ENCODE measurements at places on chromosomes 6 and 20.

- DNase-seq = no peak
Measured at GRCh38 chr6:75512591-75512990, 19.0 kb upstream of the FILIP1 start.

- DNase-seq = no peak
Measured at GRCh38 chr20:47392721-47393073, 36.2 kb upstream of the ZMYND8 start.

- no peak for DNase-seq
Measured at GRCh38 chr6:131017962-131018361, 45.1 kb downstream of the EPB41L2 start.

GRCh38 chr6:128515550-128516513 lies 4.6 kb downstream of the PTPRK start:
- DNase-seq = no peak

GRCh38 chr6:137095651-137096238 lies 51.0 kb upstream of the IL20RA start:
- DNase-seq = no peak

DNA sequence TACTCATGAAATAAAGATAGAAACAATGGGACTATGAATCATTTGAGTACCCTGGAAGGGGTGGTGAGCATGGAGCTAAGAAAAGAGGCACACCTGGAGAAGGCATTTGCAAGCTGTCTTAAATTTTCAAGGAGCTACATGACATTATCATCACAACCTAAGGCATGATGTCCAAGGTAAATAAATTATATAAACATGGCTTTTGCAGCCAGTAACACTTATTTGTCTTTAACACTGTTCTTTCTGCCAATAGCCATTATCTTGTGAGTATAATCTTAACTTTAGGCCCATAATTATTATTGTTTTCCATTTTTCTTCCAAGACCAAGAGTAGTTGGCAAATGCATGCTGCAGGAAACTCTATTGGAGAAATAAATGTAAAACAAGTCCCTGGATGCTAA lies 63.7 kb downstream of the ALDH5A1 start:
- DNase-seq = no peak

DNA sequence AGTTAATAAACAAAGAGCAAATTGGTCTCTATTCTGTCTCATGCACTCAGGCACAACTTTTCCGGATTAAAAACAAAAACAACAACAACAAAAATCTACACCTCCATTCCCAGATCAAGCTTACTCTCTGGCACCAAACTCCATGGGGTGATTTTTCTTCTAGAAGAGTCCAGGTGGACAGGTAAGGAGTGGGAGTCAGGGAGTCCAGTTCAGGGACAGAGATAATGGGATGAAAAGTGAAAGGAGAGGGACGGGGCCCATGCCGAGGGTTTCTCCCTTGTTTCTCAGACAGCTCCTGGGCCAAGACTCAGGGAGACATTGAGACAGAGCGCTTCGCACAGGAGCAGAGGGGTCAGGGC lies 437 bp upstream of the HLA-A start:
- DNase-seq = no peak

DNA sequence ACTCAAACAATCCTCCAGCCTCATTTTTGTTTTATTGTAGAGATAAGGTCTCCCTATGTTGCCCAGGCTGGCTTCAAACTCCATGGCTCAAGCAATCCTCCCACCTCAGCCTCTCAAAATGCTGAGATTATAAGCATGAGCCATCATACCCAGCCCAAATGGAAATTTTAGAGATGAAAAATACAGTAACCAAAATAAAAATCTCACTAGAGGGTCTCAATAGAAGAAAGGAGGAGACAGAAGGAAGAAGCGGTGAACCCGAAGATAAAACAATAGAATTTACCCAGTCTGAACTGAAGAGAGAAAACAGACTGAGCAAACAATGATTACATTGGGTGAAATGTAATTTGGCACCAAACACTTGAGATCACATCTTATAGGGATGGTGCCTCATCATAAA lies 16.7 kb upstream of the OLIG3 start:
- DNase-seq = no peak

GRCh38 chr6:72048080-72048479 lies 161.7 kb downstream of the RIMS1 start:
- no peak for DNase-seq

GRCh38 chr6:26123675-26123946 lies 36.4 kb downstream of the HFE start:
- peak; percentile 46 for DNase-seq

- no peak for DNase-seq
Measured at GRCh38 chr6:1066449-1067090, 245.3 kb upstream of the FOXQ1 start.

GRCh38 chr6:37579444-37580067 lies 79.9 kb upstream of the CCDC167 start:
- no peak for DNase-seq

DNA sequence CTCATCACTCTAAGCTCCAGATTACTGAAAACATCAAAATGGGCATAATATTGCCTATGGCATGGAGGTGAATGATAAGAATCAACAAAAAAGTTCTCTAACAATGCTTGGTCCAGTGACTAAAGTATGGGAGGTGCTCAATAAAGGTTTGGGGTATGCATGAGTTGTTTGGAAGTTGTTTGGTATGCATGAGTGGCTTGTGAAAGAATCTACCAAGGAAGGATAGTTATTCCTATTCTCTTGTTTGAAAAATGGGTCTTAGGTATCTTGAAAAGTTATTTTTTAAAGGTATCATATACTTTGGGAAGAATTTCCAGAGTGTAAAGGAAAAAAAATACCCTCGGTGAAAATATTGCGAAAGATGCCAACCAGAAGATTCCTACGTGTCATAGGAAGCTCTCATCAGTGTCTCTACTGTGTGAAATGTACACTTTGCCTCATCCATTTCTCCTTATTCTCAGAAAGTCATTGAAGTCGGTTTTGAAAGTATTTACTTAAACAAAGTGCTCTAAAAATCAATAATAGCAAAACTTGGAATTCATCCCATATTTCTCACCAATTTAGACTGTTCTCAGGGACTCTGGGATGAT lies 449.8 kb downstream of the ADGRB3 start:
- no peak for DNase-seq

GRCh38 chr6:42260972-42261371 lies 43.3 kb upstream of the MRPS10 start:
- DNase-seq = peak; percentile 6

DNA sequence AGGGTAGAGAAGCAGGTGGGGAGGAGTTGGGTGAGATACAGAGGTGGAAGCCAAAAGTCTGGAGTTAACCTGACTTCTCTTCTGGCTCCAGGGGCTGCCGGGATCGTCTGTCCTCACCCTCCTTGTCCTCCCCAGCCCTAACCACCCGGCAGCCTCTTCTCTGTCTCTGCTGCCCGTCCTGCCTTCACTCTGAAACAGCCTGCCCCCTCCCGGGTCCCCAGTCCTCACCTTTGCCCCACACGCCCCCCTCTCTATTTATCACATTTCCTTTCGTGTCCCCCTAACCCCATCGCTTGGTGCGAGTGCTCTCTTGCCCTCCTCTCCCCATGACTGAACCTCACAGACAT lies 5.7 kb downstream of the RING1 start:
- no peak for DNase-seq

- DNase-seq = no peak
Measured at GRCh38 chr6:157269261-157269794, 54.0 kb downstream of the TMEM242 start.

GRCh38 chr6:56062836-56063235 lies 184.5 kb downstream of the COL21A1 start:
- no peak for DNase-seq

GRCh38 chr20:61146023-61146422 lies 106.0 kb upstream of the CDH4 start:
- DNase-seq = no peak

DNA sequence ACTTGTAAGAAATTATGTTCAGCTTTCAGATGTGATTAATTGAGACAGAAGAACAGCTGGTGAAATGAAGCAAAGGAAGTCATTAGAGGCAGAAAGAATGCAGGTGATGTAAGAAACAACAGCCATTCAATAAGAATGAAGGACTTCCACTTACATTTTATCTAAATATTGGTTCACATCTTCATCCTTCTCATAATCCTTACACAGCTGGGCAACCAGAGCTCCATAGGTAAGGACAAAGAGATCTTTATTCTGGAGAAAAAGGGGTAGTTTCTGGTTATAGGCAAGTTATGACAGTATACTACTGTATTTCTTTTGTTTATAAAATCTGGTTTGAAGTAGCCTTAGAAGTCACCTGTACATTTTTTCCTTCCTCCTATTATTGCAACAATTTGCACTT lies 2.3 kb downstream of the TRAPPC3L start:
- no peak for DNase-seq

DNA sequence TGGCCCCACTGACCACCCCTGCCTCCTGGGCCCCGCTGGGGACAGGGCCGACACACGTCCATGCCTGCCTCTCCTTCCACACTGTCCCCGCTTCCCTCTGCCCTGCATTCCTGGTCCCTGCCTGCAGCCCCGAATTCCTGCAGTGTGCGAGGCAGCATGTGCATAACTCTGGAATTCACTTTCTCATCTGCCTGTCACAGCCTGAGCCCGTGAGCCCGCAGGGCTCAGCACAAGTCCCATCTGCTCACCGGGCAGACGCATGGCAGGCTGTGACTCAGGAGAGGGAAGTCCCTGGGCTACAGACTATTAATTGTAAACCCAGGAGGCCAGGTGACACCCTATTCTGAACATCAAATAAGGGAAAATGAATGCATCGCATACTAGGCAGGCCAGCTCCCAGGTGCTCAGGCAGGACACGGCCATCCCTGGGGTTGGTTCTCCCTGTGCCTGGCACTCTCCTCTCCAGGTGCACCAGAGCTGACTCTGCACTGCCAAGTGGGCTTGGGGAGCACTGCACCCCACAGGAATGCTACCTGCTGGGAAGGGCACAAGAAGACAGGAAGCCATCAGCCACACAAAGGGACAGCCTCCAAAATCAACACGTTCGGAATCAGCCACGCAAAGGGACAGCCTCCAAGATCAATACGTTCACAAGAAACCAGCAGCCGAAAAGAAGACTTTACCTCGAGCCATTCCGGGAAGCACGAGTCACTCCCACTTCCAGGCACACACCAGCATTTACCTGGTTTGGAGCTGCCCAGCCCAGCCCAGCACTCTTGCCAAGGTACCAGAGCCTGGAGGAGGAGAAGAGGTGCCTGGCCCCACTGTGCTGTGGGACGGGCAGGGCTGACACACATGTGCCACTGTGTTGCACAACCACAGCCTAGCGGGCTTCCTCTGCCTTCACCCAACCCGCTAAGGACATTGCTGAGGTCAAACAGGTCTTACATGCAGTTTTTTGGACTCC lies 65.9 kb downstream of the DLL1 start:
- DNase-seq = no peak

DNA sequence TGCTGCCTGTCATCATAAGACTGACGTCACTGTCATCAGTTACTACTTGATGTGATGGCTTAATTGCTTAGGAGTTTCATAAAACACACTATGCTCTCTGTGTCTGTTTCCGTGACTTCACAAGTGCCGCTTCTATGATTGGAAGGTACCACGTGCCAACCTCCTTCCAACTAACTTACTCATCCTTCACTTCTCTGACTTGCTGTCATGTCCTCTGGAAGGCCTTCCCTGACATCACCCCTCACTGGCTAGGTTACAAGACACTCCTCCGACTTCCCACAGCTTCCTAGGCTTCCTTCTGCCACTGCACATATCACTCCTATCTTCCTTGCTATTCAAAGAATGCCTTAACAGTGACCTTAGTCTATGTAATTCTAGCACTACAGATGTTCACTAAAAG lies 20.4 kb downstream of the SERINC3 start:
- no peak for DNase-seq

DNA sequence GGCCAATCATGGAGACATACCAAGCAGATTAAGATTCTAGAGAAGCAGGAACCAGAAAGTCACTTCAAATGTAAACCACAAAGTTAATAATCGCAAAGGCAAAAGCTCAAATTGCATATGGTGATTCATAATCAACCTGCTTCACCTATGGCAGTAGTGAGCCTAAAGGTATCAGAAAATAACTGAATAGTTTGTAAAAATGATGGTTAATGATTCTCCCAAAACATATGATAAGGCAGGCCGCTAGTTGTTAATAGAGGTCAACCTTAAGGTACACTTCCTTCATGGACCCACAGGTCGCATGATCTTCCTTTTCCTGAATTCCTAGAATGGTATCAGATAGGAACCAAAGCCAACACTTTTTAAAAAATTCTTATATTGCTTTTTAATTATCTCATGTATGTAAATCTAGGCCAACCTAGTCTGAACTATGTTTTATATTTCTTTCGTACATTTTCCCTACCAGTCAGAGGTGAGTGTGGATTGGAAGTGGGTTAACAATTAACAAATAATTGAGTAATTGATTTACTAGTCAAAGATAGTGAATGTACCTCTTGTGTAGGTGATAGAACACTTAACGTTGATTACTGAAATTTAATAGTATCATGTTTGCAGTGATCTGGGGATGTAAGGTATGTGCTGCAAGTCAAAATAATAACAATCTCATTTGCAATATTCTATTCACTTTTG lies 16.4 kb downstream of the TAAR2 start:
- no peak for DNase-seq

DNA sequence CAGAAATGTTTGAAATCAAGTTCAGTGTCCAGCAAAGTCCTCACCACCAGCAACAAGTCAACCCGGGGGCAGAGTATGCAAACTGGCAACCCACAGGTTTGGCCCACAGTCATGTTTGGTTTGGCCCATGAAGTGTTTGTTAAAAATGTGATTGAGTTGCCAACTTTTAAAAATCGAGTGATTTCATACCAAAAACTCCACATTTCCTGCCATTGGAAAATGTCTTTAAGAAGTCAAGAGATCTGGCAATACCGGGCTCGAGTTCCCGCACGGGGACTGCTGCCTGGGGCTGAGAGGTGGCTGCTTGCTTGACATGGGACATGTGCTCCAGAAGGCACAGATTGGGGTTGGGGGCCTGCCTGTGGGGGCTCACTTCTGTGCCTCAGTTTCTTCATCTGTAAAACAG lies 36.1 kb downstream of the PREX1 start:
- no peak for DNase-seq

GRCh38 chr20:36349384-36350170 lies 43.4 kb downstream of the DLGAP4 start:
- DNase-seq = no peak

DNA sequence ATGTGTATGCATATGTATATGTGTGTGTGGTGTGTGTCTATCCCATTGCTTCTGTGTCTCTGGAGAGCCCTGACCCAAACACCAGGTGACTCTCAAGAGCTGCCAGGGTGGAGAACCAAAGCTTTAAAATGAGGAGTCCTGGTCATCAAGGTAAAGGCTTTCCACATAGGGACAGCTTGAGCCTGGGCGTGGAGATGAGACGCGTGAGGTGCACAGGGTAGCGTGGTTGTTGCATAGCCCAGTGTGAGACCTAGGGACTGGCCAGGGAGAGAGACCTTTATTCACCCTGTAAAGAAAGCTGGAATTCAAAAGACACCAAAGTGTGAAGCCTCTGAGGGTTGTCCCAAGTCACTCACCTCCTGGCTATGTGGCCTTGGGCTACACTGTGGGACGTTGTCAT lies 149.1 kb downstream of the SYCP2 start:
- no peak for DNase-seq

DNA sequence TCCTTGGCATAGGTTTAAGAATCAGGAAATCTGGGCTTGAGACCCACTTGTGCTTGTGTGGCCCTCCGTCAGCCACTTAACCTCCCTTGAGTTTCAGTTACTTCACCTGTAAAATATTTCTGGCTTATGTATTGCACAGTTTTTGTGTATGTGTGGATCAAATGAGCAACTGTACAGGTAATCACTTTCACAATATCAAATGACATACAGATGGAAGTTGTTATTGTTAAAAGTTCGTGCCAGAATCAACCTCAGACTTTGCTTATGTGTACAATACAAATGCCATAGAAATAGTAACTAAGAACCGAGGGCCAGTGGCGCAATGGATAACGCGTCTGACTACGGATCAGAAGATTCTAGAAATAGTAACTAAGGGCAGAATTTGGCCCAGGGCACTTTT lies 65.6 kb upstream of the KIF13A start:
- DNase-seq = no peak

GRCh38 chr20:51862796-51863195 lies 60.5 kb upstream of the SALL4 start:
- DNase-seq = no peak
